BJ (cell line): ENCODE measurements at places on chromosomes 1 and 21.
A peak's percentile ranks its signal among the peaks of the same experiment; 100 is the strongest.

GRCh38 chr21:20250337-20250736, 747.9 kb upstream of the NCAM2 start:
- DNase-seq: no peak

GRCh38 chr1:202576816-202577215, 133.4 kb downstream of the SYT2 start:
- DNase-seq: peak; percentile 72

DNA sequence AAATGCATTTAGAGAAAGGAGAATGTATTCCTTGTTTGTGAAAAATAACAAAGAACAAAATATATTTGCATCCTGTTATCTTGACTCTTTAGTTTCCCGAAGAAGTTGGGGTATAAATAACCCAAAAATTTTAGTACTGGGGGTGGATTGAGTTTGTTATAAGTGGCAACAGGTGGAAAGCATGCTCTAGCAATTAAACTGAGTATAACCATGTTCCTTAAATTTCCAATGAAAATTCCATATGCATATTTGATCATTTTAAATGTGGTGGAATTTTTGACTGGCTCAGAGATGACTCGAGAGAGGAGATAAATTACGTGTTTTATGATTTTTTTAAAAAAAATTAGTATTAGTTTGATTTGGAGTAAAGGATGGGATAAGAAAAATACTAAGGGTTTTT, 348.9 kb downstream of the TGFB2 start:
- DNase-seq: no peak

DNA sequence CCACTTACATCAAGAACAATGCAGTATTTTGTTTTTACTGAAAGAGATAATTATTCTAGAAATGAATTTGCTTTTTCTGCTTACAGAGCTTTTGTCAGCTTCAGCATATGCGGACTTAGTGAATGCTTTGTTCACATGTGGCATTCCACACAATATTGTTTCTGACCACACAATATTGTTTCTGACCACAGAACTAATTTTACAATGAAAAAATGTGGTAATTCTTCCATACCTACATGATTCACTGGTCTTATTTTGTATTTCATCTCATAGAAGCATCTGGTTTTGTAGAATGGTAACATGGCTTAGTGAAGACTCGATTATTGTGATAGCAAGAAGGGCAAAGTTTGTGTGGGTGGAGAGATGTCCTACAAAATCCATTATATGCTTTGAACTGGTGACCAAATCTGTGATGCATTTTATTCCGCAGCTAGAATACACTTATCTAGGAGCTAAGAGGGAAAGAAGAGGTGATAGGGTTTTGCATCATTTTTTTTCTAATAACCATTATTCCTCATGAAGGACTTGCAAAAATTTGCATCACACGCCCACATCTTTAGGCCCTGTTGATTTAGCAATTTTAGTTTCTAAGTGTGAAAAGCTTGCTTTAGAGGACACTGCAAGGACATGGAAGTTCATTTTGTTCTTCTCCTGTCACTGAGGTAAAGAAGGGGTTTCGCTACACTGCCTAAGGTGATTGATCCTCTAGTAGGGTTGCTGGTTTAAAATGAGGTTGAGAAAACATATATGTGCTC, 75.3 kb downstream of the HLX start:
- no peak for DNase-seq

DNA sequence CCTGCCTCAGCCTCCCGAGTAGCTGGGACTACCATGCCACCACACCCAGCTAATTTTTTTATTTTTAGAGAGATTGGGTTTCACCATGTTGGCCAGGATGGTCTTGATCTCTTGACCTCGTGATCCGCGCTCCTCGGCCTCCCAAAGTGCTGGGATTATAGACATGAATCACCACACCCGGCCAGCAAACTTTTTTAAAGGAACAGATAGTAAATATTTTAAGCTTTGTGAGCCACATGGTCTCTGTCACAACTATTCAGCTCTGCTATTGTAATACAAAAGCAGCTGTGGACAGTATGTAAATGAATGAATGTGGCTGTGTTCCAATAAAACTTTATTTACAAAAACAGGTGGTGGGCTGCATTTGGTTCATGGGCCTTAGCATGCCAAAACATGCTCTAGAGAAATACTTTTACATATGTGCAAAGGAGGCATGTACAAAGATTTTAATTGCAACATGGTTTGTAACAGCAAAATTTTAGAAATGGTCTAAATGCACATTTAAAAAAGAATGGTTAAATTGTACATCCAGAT, 47.0 kb downstream of the CDCP2 start:
- DNase-seq: no peak

DNA sequence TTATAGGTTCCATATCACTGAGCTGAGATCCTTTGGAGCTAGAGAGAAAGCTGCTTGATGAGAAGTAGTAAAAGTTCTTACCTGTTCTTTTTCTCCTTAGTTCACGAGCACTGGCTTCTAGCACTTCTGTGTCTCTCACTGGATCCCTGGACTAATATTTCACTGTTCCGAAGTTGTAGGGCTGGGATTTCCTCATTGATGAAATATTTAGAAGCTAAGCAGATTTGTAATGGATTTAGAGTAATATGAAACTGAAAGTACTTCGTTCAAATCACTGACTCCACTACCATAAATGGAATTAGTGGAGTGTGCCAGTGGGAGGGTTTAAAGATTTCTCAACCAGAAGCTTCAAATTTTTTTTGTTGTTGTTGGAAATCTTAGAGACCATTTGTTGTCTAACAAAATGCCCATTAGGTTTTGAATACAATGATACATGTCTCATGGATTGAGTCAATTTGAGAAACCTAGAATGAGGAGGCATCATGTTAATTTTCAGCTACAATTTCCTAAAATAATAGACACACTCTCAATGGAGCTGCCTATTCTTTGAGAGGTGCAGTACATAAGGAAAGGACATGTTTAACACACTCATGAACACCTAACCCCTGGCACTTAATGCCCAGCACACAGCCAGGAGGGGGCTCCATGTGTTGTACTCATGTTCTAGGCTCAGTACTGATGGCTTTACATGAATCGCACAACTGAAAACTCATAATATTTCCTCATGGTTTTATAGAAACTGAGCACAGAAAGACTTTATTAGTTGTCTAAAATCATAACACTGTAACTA, at the start of gene GBP1:
GBP1 (minus strand) TSS at position 130 of the 790 bp plus-strand sequence. CDS start 1,974 bp downstream, outside the sequence.
- peak; percentile 68 for DNase-seq

DNA sequence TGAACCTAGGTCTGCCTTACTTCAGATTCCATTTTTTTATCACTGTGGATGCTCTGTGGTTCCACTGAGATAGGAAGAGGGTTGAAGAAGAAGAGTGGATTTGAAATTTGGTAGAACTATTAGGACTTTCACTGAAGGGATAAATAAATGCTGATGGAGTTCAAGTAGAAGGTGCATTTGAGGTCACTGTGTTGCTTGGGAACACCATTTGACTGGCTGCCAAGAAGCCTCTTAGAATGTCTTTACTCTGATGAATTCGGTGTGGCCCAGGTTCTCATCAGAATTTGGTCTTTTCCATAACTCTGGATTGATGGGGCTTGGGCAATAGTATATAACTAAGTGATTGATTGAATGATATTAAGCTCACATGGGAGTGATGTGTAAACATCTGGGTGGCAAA, 11.9 kb downstream of the XPR1 start:
- no peak for DNase-seq

GRCh38 chr21:17498586-17498985, 14.3 kb upstream of the CXADR start:
- no peak for DNase-seq

GRCh38 chr1:88327391-88328267, 356.4 kb upstream of the PKN2 start:
- DNase-seq: peak; percentile 35

GRCh38 chr1:25616987-25617624, 515 bp downstream of the MAN1C1 start:
- DNase-seq: no peak

- no peak for DNase-seq
These were observed 164.2 kb upstream of the C1orf174 start for GRCh38 chr1:4064150-4064889.

DNA sequence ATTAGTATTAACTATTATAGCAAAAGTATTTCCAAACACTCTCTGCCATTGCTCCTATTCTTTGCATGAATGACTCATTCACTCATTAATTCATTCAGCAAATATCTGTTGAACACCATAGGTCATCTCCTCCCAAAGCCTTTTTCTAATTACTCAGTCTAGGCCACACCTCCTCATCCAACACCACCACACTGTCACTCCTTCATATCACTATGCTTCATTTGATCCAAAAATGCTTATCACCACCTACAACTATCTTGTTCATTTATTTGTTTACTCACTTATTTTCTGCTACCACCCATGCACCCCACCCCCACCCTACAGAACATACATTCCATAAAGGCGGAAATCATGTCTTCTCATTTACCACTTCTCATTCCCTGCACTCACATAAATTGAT, 94.4 kb upstream of the TNFSF4 start:
- DNase-seq: no peak

GRCh38 chr21:38363693-38364092, 106.9 kb downstream of the KCNJ15 start:
- no peak for DNase-seq

DNA sequence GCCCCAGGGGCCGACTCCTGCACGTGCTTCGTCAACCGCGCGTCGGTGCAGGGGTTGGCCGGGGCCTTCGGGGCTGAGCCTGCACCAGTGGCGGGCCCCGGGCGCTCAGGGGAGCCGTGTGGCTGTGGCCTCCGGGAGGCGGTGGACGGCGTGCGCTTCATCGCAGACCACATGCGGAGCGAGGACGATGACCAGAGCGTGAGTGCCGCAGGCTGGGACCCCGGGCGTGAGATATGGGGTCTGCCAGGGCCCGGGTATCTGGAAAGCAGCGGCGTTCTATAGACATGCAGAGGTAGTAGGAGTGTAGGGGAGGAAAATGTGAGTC, 4.3 kb downstream of the CHRNB2 start:
- DNase-seq: no peak

- DNase-seq: no peak
These were observed 774 bp upstream of the DYRK1A start for GRCh38 chr21:37365517-37366481.

- DNase-seq: peak; percentile 22
These were observed 2.3 kb downstream of the ZZZ3 start for GRCh38 chr1:77680173-77680572.

GRCh38 chr1:169260478-169261151, 107.0 kb downstream of the NME7 start:
- DNase-seq: no peak

GRCh38 chr1:183287191-183287675, 101.2 kb downstream of the LAMC2 start:
- no peak for DNase-seq

DNA sequence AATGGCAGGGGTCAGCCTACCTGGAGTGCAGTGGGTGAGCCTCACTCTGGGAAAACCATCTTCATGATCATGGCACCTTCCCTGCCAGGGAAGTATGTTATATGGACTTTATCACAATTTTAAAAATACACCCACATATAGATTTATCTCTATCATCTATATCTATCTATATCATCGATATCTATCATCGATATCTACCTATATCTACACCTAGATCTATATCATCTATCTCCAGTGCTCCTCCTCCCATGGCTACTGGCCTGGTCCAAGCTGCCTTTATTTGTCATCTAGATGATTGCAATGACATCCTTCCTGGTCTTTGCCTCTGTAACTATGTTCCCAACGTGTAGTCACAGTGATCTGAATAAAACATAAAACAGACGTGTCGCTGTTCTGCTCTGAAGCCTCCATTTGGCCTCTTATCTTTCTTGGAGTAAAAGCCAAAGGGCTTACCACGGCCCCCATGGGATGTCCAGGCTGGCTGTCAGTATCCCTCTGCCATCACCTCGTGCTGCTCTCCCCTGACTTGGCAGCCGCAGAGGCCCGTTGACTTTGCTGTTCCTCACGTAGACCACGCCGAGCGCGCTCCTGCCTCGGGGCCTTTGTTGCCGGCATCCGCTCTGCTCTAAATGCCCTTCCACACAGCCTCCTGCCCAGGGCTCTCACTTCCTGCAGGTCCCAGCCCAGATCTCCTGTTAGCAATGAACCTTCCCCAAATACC, 20.6 kb upstream of the KIF26B start:
- no peak for DNase-seq

- DNase-seq: no peak
These were observed 319.8 kb downstream of the HMCN1 start for GRCh38 chr1:186054003-186054402.

GRCh38 chr1:53376742-53377437, 49.0 kb upstream of the LRP8 start:
- DNase-seq: no peak

GRCh38 chr1:183942933-183943693, 94.4 kb downstream of the COLGALT2 start:
- DNase-seq: peak; percentile 29

DNA sequence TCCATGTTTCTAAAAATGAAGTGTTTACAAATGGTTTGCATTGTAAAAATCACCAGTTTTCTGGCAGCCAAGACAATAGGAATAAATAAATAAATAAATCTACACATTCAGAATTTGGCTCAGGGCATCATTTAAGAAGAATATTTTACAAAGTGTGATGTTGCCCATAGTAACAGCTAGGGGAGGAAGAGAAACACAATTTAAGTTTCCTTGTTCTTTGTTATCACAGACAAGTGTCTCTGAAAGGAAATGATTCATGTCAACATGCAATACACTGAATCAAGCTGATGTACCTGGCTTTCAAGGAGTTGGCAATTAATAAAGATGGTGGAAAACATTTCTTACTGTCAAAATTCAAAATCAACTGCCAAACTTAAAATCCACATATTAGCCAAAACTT, 74.7 kb downstream of the LHX8 start:
- DNase-seq: no peak

- DNase-seq: no peak
These were observed 362.8 kb upstream of the PLXNA2 start for GRCh38 chr1:208606959-208607358.

DNA sequence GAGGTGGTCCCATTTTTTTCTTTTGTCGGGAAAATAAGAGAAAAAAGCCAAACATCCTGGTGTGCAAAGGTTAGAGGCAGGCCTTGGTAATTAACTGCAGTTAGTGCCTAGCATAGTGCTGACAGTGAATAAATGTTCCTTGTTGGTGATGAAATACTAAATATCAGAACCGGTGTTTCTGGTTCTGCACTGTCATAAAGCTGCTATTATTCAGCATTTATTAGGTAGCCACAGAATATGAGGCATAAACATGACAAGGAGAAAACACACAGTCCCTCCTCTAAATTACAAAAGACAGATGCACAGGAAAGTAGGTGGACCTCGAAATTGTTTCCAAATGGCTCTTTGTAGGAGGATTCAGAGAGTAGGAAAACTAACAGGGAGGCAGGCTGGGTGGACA, 122.0 kb upstream of the ADGRL2 start:
- DNase-seq: no peak

- DNase-seq: no peak
These were observed 21.8 kb upstream of the C2CD2 start for GRCh38 chr21:41975391-41976272.
